Colonic mucosa (tissue), 4 donors: ENCODE measurements at places on chromosomes 12 and 14.

DNA sequence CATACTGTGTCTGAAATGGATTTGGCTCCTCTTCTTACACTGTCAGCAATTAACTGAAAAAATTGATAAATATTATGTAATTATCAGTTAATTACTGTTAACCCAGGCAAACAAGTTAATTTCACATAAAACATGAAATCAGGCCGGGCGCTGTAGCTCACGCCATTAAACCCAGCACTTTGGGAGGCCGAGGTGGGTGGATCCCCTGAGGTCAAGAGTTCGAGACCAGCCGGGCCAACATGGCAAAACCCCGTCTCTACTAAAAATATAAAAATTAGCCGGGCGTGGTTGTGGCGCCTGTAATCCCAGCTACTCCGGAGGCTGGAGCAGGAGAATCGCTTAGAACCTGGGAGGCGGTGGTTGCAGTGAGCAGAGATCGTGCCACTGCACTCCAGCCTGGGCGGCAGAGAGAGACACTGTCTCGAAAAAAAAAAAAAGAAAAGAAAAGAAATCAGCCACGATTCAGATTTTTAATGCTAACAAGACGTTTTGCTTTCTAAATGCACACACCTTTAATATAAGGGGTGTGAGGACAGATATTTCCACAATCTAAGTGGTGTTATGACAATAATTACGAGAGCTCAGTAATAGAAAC lies 473 bp upstream of the TMEM19 start:
- peak; percentile 25 for DNase-seq

GRCh38 chr12:7075939-7076338 lies 15.4 kb downstream of the C1S start:
- no peak for DNase-seq

DNA sequence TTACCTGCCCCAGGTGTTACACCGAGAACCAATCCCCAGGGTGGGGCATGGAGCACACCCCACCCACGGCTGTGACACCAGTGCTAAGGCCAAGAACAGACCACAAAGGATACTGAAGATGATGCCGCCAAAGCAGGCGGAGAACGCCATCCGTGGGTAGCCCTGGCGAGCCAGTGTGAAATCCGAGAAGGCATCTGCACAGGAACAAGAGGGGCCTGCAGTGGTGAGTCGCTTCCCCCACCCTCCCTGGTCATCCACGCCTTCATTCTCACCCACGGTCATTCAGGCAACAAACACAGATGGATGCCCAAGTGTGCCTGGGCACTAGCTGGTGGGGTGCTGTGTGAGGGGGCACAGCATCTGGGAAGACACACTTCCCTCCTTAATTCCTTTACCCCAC lies 28.5 kb downstream of the SLC8B1 start:
- DNase-seq, result no peak

GRCh38 chr12:121872546-121873215 lies 14.0 kb upstream of the HPD start:
- peak; percentile 69 for DNase-seq

DNA sequence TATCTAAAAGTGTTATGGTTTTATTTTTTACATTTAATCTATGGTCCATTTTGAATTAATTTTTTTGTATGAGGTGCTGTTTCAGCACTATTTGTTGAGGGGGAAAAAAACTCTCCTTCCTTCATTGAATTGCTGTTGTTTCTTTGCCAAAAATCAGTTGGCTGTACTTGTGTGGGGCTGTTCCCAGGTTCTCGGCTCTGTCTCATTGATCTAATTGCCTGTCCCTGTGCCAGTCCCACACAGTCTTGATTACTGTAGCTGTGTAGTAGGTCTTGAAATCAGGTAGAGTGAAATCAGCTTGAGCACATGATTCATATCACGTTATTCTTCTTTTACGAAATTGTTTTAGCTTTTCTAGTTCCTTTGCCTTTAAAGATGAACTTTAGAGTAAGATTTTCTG lies 109.7 kb downstream of the ADGRD1 start:
- DNase-seq, result no peak

DNA sequence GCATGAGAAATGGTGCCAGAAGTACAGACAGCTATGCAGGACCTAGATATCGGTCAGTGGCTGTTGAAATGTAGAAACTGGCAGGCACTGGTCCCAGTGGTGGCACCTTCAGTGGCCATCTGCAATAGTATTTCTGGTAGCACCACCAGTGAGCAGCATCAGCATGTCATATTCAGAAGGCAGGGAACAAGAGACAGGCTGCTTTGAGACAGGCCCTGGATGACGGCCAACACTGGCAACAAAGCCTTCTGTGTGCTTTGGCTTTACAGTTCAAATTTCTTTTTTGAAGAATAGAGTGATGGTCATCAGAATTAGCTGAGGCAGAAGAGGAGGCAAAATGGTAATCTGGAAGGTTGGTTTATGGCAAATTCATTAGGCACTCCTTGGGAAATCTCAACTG lies 273.4 kb upstream of the SLC16A7 start:
- DNase-seq, result no peak

GRCh38 chr12:65493913-65494245 lies 215.4 kb downstream of the MSRB3 start:
- no peak for DNase-seq

DNA sequence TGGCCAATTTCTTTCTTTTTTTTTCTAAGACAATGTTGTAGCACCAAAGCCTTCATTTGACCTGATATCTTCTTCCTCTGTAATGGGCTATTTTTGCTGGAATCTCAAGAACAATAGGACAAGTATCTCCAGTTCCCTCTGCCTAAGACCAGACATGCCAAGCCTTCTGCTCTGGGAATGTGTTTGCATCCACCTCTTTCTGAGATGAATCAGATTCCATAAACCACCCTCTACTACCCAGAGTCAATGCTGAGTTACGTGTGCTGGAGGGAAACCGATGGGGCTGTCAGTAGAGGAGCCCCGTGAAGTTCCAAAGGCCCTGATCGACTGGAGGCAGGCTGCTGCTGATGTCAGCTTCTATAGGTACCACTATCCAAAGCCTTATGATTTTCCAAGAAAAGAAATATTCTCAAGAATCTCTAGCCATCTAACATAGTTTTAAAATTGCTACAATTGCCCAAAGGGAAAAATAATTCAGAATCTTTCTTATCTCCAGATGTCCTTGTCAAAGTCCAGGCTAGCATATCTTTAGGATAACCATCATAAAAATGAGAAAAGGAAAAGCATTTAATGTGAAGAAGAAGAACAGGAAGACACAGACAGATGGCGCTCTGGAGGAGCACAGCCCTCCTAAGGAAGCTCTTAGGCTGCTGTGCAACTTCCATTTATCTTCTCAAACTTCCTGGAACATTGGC lies 101.9 kb downstream of the SLC8A3 start:
- DNase-seq, result peak; percentile 33

GRCh38 chr12:76532520-76532919 lies 27.1 kb downstream of the OSBPL8 start:
- DNase-seq, result no peak

DNA sequence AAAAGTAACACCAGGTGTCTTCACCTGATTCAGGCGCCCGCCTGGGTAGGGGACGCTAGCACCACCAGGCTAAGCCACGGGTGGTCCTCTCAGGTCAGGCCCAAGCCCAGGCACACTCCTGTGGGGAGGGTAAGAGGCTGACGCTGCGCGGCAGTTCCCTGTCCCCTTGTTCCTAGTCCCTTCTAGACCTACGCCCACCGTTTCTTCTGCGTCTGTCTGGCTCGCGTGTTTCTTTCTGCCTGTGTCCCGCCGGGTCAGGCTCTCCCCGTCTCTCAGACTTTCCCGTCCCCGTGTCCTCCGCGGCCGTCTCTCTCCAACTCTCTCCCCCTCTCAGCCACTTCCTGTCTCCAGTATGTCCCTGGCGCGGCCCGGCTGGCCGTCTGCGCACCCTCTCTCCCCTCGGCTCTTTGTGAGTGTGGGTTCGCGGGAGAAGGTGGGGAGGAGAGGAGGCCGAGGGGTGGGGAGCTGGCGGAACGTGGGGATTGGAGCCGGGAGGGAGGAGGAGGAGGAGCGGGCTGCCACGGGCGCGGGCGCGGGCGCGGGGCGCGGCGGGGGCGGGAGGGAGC lies 3.1 kb upstream of the TNS2 start:
- DNase-seq, result peak; percentile 81

DNA sequence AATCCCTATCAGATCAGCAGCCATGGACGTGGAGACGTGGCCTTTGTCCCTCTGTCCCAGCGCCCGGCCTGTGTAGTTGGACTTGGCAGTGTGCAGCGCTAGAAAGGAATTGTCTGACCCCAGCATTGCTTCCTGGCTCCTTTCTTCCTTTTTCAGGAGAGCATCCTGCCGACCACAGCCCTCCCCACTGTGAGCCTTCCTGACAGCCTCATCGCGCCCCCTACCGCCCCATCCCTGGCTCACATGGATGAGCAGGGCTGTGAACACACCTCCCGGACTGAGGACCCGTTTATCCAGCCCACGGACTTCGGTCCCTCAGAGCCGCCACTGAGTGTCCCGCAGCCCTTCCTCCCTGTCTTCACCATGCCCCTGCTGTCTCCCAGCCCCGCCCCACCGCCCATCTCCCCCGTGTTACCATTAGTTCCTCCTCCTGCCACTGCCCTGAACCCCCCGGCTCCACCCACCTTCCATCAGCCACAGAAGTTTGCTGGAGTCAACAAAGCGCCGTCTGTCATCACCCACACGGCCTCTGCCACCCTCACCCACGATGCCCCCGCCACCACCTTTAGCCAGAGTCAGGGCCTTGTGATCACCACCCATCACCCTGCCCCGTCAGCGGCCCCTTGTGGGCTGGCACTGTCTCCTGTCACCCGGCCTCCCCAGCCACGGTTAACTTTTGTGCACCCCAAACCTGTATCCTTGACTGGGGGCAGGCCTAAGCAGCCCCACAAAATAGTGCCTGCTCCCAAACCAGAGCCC lies 40.6 kb downstream of the IL31 start:
- no peak for DNase-seq
